ENCODE measurements at places on chromosomes 12 and 14.

- no peak for DNase-seq
These were observed 207.5 kb downstream of the KIF26A start for GRCh38 chr14:104345621-104346462.

- DNase-seq, result no peak
These were observed 202.6 kb upstream of the AVPR1A start for GRCh38 chr12:63353559-63353958.

- no peak for DNase-seq
These were observed 13.8 kb upstream of the BCL2L14 start for GRCh38 chr12:12056951-12057350.

GRCh38 chr14:99742074-99742473 lies 51.1 kb upstream of the EML1 start:
- DNase-seq, result no peak

GRCh38 chr12:132475304-132476037 lies 14.5 kb upstream of the FBRSL1 start:
- DNase-seq, result no peak

DNA sequence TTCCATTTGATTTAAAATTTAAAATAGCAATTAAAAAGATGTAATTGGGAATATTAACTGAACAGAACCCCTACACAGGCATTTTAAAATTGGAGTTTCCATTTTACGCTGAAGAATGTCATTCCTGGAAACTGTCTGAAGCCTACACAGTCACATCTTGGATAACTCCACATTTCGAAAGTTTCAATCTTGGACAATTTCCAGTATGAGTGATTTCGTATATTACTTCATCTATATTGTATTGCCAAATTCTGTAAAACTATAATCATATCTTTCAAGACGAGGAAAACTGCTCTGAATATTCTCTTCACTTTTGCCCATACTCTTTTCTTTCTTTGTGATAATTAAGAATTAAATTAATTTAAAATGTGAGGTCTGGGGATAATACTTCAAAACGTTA lies 194.2 kb upstream of the ABCD2 start:
- no peak for DNase-seq

- DNase-seq, result no peak
These were observed 185.6 kb downstream of the DICER1 start for GRCh38 chr14:94971750-94972149.

- DNase-seq, result no peak
These were observed 96.2 kb downstream of the CIT start for GRCh38 chr12:119780786-119781434.

DNA sequence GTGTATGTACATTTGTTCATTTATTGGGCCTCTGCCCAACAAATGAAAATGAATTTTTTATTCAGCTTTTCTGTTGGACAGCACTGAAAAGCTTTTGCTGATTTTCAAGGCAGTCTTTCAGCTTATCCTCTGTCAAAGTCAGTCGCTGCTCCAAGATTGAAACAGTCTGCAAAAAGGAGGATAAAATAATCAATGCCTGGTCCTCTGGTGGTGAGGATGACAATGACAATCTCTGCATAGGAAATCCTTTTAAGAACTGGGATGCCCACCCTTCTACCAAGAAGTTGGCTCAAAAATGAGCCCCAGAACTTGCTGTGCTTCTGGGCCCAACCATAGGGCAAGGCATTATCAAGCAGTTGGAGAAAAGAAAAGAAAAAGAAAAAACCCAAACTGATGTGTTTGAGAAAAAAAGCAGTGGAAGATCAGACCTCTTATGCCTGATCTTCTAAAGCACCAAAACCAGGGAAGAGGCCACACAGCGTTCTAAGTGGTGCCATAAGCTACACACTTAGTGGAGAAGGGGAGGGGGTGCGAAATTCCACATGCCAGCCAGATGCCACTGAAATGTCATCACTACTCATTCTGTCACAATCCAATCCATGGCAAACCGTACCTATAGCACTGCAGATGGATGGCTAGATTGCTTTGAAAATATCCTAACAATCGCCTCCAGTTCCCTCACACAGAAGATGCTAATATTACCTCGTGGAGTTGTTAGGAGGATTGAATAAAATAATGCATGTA lies 69.0 kb upstream of the DUSP6 start:
- DNase-seq, result no peak

DNA sequence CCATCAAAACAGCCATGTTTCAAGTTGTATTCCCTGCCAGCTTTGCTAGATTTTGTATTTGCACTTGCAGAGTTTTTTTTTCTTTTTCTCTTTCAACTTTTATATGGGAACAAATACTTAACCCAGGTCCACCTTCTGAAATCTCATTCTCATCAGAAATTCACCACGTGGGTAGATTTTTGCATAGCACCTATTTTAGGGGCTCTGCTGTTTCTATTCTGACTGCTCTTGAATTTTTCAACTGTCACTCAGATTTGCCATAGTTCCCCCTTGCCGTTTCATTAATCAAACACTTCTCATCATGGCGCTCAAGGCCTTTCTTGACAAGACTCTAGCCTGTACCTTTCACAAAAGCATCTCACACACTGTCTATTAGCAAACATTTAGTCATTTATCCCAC lies 767.2 kb downstream of the VRK1 start:
- DNase-seq, result no peak

DNA sequence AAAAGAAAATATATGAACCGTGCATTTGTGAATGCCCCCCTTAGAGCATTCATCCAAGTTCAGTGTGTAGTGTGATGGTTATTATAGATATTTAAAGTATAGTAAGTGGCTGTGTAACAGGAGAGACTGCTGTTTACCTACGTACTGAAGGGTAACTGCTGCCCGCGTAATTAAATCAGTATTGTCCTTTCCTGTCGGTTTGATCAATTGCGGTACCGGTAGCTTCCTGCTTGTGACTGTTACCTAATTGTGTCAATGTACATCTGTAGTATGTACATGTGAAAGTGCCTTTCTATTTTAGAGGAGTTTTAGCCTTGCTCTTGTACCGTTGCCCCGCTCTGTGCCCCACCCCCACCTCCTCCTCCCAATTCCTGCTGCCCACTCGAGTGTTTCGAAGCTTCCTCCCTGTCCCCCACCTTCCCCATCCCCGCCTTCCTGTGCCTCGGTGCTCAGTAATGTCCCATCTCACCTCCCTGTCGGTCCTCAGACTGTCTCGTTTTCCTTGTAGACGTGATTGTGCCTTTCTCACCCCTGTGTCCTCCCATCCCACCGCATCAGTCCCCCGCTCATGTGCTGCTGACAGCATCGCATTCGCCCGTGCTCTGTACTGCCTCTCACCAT lies 75.0 kb downstream of the KICS2 start:
- no peak for DNase-seq

GRCh38 chr14:21399311-21399870 lies 15.6 kb upstream of the SUPT16H start:
- no peak for DNase-seq

DNA sequence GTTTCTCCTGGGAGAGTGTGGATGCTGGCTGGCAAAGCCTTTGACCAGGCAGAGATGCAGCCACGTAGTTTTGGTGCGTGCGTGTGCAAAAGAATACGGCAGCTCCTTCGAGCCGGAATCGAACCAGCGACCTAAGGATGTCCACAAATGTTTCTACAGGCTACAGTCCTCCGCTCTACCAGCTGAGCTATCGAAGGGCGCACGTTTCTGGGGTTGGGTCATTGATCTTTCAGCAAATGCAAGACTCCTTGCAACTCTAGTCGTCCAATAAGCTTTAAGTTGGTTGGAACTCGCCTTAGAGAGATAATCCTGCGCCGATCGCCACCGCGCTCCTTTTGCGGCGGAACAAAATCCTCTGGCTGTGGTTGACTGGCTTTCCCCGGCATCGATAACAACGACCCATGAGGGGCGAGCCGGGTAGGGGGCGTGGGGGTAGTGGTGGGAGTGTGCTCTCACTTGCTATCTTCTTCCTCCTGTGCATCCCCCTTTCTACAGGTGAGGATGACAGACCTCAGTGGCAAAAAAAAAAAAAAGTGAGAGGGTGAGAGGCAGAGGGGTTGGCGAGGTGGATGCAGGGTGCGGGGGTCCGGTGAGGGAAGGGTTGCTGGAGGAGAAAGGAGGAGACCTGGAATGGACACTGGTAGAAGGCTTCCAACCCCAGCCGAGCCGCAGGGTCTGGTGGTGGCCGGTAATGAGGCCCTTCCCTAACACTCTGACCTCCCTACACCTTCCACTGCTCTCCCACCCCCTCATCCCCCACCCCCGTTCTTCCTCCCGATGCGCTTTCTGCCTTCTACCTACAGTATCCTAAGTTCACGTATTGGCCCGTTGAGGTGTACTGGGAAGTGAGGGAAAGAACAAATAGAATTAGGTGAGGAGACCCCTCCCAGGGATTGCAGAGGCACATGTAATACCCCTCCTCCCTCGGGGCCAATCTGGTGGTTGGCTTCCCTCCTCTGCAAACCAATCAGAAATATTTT lies 11.8 kb upstream of the OR6S1 start:
- no peak for DNase-seq

GRCh38 chr12:5076761-5077160 lies 33.1 kb downstream of the KCNA5 start:
- DNase-seq, result no peak

GRCh38 chr12:42886160-42886559 lies 296.6 kb upstream of the PRICKLE1 start:
- no peak for DNase-seq

DNA sequence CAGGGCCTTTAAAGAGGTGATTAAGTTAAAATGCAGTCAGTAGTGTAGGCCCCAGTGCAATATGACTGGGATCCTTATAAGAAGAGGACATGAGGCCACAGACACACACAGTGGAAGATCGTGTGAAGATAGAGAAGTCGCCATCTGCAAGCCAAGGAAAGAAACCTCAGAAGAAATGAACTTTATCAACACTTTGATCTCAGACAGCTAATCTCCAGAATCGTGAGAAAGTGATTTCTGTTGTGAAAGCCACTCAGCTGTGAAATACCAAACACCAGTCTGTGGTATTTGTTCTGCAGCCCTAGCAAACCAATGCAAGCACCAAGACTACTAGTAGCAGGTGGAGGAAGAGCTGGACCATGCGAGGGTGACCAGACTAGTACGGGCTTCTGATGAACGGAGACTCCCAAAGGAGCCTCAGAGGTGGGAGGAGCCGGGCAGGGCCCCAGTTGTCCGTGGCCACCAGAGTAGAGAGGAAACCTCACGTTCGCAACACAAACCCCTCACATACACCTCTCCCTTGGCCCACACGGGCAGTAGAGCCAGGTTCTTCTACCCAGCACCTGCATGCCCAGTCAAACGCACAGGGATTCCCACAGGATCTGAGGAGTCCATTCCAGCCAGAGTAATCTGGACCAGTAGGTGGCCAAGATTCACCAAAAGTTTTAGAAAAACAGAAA lies 243.0 kb downstream of the TTC8 start:
- no peak for DNase-seq

DNA sequence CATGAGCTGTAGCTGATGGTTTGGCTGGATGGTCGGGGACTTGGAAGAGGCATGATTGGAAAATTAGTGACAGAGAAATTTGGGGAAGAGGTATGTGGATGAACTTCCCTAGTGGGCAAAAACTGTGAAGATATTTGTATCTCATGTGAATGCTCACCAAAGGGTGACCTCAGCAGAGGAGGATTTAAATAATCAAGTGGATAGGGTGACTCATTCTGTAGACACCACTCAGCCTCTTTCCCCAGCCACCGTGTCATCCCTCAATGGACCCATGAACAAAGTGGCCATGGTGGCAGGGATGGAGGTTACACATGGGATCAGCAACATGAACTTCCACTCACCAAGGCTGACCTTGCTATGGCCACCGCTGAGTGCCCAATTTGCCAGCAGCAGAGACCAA lies 60.8 kb upstream of the KRAS start:
- no peak for DNase-seq

- no peak for DNase-seq
These were observed 161.8 kb downstream of the TTC8 start for GRCh38 chr14:88986146-88986841.

- DNase-seq, result no peak
These were observed 328.3 kb downstream of the APAF1 start for GRCh38 chr12:98973395-98973794.

DNA sequence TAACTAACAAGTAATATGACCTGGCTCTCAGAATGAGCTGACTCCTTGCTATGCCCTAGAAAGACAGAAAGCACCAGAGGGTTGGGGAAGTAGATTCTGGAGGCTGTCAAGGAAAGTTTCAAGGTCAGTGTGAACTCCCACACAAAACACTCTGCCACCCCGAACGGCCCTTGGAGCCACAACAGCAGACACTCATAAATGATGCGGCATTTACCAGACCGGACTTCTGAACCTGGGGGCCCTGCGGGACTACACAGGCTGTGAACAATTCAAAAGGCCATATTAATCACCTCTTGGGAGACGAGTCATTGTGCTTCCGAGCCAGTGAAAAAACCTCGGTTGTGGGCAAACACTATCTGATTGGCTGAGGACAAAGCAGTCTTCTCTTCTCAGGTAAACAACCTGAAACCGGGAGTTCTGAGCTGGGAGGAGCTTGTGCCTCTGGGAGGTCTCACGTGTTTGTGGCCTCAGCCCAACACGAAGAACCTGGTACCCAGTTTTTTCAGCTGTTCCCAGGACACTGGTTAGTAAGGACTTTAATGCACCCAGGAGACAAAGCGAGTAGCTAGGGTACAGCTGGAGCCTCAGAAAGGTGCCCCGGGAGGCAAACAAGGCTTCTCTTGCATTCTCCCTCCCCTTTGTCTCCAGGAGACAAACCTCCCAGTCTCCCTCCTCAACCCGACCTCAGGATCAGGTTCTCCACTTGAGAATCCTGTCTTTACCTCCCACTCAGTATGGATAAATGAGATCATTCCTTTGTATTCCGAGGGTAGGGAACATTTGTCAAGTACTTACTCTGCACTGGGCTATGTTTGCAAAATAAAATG lies 35.3 kb downstream of the VWF start:
- DNase-seq, result no peak

GRCh38 chr12:52407918-52408317 lies 1.8 kb upstream of the KRT82 start:
- DNase-seq, result no peak

DNA sequence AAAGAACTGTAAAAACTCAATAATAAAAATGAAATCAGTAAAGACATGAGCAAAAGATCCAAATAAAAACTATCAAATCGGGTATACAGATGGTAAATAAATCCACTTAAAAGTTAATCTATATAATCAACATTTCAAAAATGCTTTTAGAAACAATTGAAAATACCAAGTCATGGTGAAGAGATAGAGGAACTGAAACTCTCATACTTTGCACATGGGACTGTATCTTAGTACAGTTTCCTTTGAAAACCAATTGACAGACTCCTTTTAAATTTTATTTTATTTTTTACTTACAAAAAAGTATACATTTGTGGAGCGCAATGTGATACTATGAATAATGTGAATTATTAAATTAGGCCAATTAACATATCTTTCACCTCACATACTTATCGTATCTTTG lies 98.6 kb upstream of the FAR2 start:
- DNase-seq, result no peak

GRCh38 chr12:71627438-71628002 lies 36.1 kb downstream of the ZFC3H1 start:
- no peak for DNase-seq

Data from GF-D8 (cell line).